ENCODE measurements at places on chromosomes 5 and 9.

DNA sequence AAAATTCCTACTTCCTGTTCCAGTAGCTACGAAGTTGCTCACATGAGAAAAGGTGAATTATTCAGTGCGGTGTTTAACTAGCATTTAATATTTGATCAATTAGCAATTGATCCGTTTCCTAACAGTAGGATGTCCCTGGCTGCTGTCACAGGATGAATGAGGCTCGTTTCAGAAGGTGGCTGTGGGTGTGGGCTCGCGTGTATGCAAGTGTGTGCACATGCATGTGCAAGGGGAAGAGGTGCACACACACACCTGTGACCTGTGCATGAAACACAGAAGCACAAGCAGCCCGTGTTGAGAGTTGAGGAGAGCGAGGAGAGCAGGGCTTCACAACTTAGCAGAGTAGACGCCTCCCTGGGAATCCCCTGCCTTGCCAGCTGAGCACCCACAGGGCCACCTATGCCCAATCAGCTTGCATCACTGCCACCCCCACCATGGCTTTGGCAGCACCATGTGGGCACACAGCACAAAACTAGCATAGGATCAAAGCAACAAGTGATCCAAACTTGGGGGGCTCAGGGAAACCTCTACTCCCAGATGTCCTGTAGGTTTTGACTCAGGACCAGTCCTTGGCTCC lies 107.2 kb downstream of the C5orf15 start:
- no peak for DNase-seq

DNA sequence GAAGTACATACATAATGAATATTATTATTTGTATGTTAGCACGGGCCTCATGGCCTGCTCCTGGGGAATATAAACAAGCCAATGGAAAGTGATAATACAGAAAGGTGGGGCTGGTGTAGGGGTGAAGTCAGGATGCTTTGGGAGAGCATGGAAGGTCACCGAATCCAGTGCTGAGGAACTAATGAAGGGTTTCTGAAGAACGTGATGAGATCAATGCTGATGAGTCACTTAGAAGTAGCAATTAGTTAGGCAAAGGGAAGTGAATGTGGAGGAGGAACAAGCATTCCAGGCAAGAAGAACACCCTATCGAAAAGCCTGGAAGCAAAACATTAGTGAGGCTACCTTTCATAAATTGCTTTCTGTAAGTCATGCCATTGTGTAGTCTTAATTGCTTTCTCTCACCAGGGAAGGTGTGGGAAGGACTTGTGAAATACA lies 2.1 kb downstream of the ANXA1 start:
- no peak for DNase-seq

GRCh38 chr5:80951366-80951765 lies 8.8 kb upstream of the RASGRF2 start:
- no peak for DNase-seq

GRCh38 chr5:179245031-179245430 lies 100.2 kb downstream of the ADAMTS2 start:
- DNase-seq, result no peak

DNA sequence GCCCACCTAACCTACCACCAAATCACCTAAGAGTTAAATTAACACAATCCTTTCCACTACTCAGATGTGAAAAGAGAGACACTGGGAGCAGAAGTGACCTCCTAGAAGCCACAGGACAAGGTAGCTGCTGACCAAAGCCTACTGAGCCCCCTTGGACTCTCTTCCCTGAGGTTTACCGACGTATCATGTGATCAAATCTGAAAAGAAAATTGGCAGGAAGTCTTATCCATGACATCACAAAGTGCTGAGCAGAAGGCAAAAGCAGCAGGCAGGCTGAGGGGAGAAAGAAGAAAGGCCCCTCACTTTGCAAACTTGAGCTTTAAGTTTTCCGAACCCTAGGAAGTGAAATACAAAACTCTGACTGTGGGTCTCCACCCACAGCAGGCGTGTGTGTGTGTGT lies 11.1 kb downstream of the PRELID2 start:
- no peak for DNase-seq

- no peak for DNase-seq
These were observed 289.7 kb upstream of the DAP start for GRCh38 chr5:11050596-11051304.

DNA sequence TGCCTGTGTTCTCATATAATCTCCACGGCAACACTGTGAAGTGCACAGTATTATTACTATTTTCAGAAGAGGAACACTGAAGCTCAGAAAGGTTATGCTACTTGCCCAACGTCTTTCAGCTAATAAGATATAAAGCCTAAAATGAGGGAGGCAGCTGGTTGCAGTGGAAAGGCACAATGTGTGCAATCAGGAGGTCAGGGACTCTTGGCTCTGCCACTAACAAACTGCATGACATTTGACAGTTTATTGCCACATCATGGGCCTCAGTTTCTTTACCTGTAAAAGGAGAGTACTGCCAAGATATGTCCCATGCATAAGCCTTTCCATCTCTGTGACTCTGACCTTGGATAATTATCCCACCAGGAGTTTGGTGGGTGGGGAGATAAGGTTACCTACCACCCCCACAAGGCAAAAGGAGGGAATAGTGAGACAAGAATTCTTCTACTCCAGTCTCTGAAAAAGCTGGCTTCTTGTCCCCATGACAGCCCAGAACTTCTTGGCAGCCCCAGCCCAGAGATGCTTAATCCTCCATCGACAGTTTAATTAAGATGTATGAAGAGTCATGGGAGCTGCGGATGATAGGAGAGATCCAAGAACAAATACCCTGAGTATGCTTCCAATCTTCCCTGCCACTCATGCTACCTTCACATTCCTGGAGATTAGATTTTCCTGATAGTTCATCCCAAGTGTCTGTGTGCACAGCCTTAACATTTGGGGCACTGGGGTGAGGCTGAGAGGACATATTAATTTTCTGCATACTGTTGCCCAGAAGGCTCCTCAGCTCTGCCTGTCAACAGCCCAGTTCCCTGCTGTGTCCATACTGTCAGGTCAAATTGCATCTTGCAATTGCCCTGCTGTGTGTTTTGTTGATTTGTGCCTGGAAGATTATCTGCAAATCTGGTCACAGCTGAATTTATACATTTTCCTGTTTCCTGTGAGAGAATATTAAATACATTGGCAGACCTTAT lies 271.2 kb downstream of the FAM114A2 start:
- no peak for DNase-seq

GRCh38 chr5:96927008-96927407 lies 8.9 kb upstream of the LNPEP start:
- no peak for DNase-seq

DNA sequence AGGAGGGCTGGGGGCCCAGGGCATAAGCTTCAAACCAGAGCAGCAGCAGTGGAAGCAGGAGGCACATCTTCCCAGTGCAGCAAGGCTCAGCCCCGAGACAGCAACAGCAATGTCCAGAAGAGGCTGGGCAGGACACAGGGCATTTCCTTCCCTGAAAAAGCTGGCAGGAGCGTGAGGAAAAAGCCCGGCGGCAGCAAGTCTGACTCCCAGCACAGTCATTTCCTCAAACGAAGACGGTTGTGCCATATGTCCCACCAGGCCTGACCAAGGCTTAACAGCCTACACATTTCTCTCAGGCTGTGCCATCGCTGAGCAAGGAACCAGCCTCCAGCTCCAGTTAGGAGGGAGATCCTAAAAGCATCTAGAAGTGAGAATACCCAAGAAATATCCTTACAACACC lies 74.5 kb downstream of the APTX start:
- DNase-seq, result no peak

GRCh38 chr5:2917524-2917923 lies 166.0 kb upstream of the IRX2 start:
- no peak for DNase-seq

GRCh38 chr5:141916522-141916921 lies 7.1 kb upstream of the DELE1 start:
- no peak for DNase-seq

GRCh38 chr9:16198996-16199395 lies 646.2 kb downstream of the CCDC171 start:
- no peak for DNase-seq

DNA sequence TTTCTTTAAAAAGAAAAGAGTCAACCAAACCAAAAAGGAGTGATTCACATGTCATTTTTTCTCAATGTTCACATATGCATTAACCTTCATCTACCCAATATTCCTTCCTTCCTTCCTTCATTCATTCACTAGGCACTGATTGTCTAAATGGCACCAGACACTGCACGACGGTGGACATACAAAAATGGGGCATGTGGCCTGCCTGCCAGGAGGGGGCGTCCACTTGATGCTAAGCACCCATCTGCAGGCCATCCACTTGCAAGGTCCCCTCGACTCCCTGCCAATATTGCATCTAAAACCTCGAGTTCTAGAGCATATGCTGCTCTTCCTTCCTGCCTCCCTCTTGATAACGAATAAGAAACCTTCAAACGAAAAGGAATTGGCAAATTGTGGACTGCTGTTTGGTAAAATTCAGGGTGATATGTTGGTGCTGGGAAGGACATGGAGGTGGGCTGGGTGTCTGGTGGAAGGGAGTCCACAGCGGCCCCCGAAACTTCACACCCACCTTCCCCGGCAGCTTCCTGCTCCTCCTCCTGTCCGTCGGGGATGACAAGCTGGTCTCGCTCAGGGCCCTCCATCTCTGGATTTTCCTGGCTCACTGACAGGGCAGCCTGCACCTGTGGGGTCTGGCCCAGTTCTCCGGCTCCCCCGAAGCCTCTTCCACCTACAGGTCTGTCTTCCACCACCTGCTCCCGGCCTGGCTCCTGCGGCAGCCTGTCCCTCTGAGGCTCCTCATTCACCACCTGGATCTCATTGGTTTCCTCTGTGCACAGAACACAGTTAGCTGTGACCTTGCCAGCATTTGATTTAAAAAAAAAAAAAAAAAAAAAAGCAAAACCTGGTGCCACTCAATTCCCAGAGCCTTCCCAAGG lies 64.3 kb downstream of the GOLM1 start:
- peak; percentile 68 for DNase-seq

GRCh38 chr9:69961843-69962242 lies 81.8 kb upstream of the MAMDC2 start:
- no peak for DNase-seq

DNA sequence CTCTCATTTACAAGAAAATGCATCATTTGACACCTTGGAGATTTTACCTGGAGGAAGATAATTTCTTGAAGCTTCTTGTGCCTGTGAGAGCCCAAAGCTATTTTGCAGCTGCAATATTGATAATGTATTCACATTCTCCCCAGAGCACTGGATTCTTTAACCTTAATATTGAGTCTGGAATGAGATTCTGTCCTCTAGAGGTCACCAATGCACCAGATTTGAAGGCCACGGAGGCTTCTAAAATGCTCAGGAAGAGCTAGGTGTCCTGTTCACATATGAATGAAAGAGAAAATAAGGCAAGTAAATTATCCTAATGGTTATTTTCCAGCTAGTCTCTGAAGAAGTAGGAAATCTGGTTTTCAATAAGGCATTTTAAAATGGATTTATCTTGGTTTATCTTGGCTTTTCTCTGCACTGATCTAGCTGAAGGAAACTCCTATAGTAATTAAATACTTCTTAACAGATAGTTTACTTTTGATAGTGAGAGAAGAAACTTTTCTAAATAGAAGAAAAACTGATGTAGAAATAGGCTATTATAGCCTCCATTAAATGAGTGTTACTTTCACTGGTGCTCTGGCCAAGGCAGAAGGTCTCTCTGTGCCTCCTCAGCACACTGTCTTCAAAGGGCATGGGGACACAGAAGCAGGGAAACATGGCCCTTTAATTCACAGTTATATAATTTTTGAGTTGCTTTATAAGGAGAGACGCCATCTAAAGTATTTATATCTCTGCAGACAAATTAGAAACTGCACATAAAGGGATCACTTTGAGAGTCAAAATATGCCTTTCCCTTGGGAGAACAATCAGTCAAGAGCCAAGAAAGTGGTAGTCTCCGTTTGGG lies 297.0 kb upstream of the ACTBL2 start:
- peak; percentile 52 for DNase-seq

DNA sequence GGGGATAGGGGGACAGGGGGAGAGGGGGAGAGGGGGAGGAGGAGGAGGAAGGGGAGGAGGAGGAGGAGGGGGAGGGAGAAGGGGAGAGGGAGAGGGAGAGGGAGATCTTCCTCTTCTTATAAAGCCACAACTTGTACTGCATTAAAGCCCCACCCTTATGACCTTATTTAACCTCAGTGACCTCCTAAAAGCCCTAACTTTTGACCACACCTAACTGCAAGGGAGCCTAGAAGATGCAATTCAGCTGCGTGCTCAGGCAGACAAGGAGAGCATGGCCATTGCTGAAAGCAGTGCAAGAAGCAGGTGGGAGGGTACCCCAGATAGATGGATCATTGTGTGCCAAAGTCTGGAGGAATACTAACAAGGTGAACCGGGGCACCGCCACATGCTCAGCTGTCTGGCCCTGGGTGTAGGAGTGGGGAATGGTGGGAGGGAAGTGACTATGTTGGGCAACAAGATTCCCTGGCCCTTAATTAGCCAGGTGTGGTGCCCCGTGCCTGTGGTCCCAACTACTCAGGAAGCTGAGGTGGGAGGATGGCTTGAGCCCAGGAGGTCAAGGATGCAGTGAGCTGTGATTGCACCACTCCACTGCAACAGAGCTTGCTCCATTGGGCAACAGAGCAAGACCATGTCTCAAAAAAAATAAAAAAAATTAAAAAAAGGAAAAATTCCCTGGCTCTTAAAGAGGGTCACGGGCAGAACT lies 125.4 kb upstream of the BOD1 start:
- peak; percentile 54 for DNase-seq

- DNase-seq, result peak; percentile 85
These were observed 40.3 kb upstream of the TNFAIP8 start for GRCh38 chr5:119315516-119315949.

DNA sequence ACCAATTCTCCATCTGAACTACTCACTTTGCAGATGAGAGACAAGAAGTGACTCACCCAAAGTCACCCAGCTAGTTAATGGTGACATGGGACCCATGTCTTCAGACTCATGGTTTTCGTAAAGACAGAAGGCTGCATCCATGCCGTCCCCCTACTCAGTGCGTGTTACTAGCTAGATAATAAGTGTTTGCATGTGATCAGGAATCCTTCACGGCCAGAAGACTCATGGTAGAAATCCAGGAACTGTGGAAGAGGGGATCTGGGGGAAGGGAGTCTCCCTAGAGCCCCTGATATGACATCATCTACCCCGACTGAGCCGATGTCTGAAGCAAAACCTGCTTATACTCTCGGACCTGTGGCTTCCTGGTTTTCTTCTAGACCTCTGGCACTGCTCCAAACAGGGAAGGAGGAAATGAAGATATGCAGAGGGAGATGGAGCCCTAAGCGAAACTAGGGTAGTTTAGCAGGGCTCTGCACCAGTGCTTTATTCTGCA lies 3.3 kb downstream of the RNF183 start:
- no peak for DNase-seq

DNA sequence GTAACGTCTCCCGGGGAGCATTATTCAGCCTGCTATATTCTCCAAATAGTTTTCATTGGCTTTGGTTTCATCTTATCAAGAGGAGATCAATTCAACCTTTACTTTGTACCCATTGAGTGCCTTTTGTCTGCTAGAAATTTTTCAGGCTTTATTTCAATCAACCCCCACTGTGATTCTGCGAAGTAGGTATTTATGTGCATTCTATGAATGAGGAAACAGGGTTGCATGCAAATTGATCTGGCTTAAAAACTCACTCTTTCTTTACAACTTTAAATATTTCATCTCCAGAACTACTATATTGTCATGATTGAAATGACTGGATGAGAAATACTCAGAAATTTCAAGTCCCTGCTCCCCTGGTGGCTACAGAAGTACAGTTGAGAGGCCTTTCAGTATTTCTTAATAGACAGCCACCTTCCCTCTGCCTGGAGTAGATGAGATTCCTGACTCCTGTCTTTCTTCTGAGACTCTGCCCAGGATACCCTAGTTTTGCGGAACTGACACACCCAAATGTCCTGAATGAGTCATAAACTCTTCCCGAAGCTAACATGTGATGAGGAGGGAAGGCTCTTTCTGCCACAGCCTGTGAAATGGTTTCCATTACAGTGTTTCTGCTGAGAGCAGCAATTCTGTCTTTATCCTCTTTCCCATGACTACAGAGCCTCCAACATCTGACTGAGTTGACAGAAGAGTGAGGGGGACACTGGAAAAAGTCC lies 52.6 kb upstream of the TNC start:
- DNase-seq, result no peak
